ENCODE measurements at places on chromosomes 3 and 15. TPM values are rescaled to one million over a fixed set of nuclear protein-coding genes. Genes with fewer than 3 reads are reported as not detected.

- no peak for DNase-seq
These were observed 10.9 kb downstream of the PXYLP1 start for GRCh38 chr3:141242377-141243092.

Gene ISLR
- 32.2 TPM for total RNA-seq

Gene ZBTB11
- total RNA-seq = 16.3 TPM

Gene TICRR
- 0.61 TPM for total RNA-seq

DNA sequence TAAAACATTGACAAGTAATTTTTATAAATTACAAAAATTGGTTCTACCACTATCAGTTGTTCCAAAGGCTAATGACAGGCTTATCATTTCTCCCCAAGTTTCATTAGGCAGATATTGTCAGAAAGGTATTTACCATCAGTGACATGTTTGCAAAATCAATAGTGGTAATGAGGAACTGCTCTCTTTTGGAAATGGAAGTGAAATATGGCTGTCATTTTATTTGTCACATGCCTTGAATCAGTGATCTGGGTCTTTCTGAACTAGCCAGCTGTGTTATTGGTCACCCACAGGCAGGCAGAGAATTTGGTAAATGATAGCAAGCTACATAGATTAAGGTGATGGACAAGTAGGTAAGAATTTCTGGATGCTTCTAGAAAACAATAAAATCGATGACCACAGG lies 268.0 kb upstream of the ARHGEF26 start:
- DNase-seq = no peak

- DNase-seq = no peak
These were observed 22.8 kb upstream of the CYFIP1 start for GRCh38 chr15:23002920-23003319.

GRCh38 chr3:197050511-197050910 lies 20.9 kb upstream of the MELTF start:
- DNase-seq = no peak

- no peak for DNase-seq
These were observed 370.3 kb upstream of the TPM1 start for GRCh38 chr15:62672268-62672667.

Gene CD86
- total RNA-seq = 13.0 TPM

DNA sequence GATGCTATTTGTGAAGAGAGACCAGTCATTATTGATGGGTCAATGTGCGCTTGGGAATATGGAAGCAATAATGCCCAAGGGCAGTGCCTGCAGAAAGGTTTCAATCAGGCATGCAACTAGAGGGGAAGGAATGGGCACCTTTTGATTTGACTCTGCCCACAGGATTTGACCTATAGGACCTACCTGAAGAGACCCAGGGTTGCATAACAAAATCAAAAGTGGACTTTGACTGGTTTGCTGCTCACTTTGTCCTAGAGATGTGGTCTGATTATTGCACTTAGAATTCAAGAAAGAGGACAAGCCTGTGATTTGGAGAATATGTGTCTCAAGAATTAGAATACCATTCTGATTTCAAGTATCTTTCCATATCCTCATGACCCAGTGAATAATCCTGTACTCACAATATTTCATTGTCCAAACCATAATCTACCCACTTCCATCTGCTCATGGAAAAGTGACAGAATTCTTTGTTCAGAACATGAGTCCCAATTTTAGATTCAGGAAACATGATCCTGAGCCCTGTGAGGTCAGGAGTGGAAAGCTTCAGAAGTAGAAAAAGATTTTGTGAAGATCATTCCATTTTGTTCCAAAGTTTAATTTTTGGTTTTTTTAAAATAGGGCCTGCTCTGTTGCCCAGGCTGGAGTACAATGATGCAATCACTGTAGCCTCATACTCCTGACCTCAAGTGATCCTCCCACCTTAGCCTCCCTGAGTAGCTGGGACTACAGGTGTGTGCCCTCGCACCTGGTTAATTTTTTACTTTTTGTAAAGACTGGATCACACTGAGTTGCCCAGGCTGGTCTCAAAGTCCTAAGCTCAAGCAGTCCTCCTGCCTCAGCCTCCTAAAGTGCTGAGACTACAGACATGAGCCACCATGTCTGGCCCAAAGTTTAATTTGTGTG lies 151.3 kb upstream of the NR2E3 start:
- DNase-seq = no peak

Gene TTLL13
- not detected for total RNA-seq

Gene ARGFX
- not detected for total RNA-seq

DNA sequence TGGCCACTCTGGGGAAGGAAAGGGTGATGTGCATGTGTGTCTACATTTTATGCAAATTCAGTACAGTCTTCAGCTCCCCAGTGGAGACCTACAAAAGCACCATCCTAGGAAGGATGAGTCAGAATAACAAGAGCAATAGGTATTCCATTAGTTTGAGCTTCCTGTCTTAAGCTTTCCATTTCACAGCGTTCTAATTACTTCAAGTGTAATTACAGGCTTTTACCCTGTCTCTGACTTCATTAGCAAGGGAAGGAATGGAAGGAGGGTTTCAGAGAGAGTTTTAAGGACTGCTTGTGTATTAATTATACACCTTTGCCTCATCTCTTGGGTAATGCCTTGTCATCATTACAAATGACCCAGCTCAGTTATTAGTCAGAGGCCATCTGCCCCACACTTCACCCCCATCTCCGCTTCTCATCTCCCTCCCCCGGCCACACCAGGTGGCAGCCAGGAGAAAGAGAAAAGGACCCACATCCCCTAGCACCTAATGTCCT lies 202.8 kb upstream of the MRPL3 start:
- DNase-seq = no peak

- DNase-seq = no peak
These were observed 52.5 kb upstream of the ZCWPW2 start for GRCh38 chr3:28295898-28296490.

- DNase-seq = no peak
These were observed 67.4 kb downstream of the XXYLT1 start for GRCh38 chr3:195203606-195204005.

Gene CCR9
- not detected for total RNA-seq

DNA sequence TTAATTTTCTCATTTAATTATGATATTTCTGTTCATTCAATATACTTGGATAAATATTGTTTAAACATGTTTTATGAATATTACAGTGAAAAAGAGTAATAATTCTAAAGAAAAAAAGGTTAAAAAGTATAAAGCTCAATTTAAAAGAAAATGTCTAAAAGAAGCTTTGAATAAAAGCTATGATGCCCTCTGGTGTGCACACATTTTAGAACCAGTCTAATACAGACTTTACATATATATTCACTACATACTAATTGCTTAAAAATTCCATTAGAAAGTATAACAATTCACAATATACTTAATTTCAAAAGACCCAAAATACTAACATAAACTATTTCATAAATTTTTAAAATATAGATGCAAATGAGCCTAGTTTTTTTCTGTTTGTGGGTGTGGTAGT lies 909.1 kb upstream of the ROBO1 start:
- DNase-seq = no peak

Gene PLA2G4E
- 0.20 TPM for total RNA-seq

GRCh38 chr3:122146466-122146865 lies 37.0 kb upstream of the CASR start:
- DNase-seq = no peak

DNA sequence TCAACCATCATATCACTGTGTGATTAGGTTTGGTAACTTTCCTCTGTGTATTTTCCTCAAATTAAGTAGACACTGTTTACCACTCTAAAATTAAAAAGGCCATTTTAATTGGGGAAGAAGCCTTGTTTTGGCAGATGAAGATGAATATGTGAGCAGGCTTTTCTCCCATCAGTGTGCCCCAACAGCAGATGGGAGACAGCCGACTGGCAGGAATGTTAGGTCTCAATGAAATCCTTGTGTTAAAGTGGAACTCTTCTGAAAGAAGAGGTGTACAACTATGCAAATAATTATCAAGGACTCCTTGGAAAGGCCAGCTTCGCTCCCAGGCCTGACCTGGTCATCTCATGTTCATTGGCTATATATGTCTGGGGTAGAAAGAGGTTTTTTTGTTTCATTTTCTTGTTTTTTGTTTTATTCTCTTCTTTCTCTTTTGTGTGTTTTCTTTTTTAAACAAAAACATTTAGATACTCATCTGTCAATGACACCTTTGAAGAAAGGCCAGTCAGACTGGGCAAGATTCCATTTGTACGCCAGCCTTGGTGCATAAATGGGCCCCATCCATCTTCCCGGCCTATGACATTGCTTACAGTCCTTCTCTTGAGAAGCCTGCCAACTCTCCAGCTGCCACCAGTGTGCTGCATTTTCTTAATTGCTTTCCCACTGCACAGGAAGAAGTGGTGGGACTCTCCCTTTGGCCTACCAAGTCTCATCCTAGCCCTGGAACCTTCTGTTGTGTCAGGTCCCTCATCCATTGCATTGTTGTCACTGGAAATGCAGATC lies 25.8 kb downstream of the LRTM1 start:
- no peak for DNase-seq

GRCh38 chr15:74128785-74129585 lies 1.4 kb upstream of the ISLR2 start:
- DNase-seq = no peak

- no peak for DNase-seq
These were observed 22.3 kb downstream of the MYO1E start for GRCh38 chr15:59350421-59350732.

DNA sequence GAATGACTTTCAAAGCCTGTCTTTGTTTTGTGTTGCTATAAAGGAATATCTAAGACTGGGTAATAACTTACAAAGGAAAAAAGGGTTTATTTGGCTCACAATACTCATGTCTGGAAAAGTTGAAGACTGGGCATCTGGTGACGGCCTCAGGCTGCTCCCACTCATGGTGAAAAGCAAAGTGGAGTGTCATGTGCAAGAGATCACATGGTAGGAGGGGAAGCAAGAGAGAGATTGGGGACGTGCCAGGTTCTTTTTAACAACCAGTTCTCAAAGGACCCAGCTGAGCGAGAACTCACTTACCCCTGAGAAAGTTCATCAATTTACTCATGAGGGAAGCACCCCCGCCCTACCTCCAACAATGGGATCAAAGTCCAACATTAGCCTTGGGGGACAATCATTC lies 929.4 kb downstream of the ROBO1 start:
- DNase-seq = no peak

Gene C15orf40
- 16.1 TPM for total RNA-seq
